Stimulated activated CD8-positive, alpha-beta memory T cell treated with anti-CD3 and anti-CD28 coated beads, Interleukin-4, amount 100 ng/mL, for 4 hours (primary cell): ENCODE measurements at places on chromosomes 1 and 21.
A peak's percentile ranks its signal among the peaks of the same experiment; 100 is the strongest.

- DNase-seq, result no peak
Observed at GRCh38 chr1:201053155-201053860, 29.8 kb upstream of the KIF21B start.

DNA sequence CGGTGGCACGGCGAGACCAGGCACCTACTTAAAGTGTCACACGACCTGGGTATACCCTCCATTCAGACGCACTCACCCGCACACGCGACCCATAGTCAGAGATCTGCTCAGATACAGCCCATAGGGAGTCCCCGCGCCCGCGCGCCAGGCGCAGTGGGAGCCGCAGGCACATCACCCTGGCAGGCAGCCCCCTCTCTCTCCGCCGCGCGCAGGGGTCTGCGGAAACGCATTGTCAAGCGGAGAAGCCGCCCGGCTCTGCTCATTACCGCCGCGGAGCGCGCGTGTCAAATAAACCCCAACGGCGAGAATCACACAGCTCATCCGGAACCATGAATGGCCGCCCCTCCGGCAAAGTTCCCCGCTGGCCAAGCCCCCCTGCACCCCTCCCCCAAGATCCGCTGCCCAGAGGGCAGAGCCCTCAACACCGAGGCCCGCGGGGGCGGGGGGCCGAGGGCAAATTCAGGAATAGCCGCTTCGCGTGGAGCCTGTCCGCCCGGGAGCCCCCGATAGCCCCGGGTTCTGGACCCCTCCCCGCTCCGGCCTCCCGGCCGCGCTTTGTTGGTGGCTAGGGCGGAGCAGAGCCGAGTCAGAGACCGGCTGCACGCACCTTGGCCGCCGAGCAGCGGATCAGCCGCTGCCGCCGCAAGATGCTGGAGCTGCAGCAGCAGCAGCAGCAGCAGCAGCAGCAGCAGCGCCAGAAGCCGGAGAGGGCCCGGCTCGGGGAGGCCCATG is 522 bp downstream of the LRP8 start:
- no peak for DNase-seq

DNA sequence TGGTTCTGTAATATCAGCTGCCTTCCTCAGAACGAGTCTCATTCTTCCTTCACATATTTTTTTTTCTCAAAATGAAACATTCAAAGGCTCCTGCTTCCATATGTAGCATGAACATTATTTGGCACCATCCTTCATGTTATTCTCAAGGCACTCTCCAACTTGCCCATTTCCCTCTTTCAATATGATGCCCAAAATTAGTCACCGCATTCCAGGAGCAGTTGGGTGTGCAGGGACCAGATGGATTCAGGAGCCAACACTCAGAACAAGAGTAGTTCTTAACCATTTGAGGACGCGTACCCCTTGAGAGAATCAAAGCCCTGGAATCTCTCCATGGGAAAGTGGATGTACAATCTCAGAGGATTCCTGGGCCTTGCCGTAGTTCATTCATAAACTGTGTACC is 50.3 kb downstream of the KCNK1 start:
- no peak for DNase-seq

- peak; percentile 15 for DNase-seq
Observed at GRCh38 chr1:161092621-161093028, 3.3 kb upstream of the NECTIN4 start.

DNA sequence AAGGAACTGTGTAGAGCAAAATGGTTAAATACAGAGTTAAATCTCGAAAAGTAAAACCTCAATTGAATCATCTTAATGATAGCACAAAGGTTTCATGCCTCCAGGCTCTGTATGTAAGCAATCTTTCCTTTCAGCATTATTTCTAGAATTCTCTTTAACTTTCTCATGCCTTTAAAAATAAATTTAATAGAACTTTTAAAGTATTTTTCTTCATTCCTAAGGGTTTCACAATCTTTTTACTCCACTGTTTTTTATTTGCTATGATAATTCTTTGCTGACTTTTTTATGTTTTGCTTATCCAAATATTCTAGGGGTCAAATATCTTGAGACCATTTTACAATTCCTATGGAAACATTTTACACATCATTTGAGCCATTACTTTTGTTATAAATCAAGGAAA is 288.0 kb downstream of the BACH1 start:
- DNase-seq, result no peak

DNA sequence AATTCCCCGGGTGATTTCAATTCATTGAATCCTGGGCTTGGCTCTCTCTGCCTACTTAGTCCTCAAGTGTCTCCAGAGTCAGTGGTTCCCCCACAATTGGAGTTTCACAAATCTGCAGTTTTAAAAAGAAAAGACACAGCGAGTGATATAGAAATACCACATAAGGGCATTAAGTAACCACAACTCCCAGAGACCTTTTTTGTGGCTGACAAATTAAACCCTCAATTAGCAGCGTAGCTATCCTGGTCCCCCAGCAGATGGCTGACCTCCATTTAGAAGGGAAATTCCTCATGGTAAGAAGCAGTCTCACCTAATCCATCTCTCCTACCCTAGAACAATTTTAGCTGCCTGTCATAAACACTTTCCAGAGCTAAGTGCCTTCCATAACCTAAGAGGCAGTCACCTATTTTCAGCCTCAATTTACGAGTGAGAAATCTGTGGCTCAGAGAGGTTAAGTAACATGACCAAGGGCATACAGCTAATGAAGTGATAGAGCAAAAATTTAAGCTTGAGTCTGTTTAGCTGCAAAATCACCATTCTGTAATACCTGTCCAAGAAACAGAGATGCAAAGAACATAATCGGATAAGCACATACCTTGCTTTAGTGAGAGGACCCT is 56.0 kb upstream of the NBPF3 start:
- no peak for DNase-seq

GRCh38 chr21:31014891-31015290 is 23.4 kb downstream of the KRTAP19-8 start:
- no peak for DNase-seq

DNA sequence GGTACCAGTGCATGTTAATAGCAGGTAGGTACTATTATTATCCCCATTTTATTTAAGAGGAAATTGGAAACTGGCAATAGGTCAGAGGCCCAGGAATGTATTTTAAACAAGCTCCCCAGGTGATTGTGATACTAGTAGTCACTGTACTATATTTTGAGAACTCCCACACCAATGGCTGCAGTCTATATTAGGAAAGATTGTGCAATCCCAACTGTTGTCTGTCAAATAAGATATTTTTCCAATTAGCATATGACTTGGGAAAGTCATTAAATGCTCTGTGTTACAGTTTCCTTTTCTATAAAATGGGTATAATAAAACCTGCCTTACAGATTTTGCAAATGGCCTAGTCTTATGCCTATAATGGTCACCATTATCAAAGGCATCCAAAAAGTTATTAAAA is 94.2 kb upstream of the DMRTA2 start:
- DNase-seq, result no peak

DNA sequence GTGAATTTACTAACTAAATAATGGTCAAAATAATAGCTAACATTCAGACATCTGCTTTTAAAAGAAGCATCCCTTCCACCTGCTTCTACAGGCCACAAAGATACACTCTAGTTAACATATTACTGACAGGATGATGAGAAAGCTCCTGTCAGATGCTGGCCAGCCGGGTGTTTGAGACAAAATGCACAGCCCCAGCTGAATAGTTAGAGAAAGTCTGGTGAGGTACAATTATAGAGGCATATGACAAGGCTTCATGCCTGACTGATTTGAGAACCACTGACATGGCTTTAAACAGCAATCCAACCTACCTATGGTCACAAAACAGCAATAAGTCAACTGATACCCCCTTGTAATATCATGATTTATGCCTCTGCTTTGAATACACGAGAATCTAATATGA is 137.0 kb downstream of the DENND1B start:
- DNase-seq, result no peak

DNA sequence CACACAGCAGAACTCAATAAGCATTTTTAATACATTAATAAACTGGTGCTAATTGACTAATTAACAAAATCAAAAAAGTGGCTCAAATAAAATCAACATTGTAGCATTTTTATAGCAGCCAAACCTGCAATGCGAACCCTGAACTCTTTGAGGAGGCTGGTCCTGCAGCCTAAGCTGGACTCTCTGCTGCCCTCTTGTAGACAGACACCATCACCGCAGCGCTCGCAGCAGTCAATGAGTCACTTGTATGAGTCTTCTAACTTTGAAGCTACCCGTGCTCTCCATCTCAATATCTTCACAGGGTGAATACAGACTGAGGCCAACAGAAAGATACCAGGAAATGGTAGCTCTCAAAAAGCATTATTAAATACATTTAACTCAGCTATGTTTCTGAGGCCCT is 9.7 kb upstream of the KRTAP7-1 start:
- DNase-seq, result no peak

- DNase-seq, result no peak
Observed at GRCh38 chr1:43002766-43003165, 44.1 kb upstream of the SLC2A1 start.

- no peak for DNase-seq
Observed at GRCh38 chr1:170134521-170134920, 11.2 kb upstream of the NTMT2 start.

DNA sequence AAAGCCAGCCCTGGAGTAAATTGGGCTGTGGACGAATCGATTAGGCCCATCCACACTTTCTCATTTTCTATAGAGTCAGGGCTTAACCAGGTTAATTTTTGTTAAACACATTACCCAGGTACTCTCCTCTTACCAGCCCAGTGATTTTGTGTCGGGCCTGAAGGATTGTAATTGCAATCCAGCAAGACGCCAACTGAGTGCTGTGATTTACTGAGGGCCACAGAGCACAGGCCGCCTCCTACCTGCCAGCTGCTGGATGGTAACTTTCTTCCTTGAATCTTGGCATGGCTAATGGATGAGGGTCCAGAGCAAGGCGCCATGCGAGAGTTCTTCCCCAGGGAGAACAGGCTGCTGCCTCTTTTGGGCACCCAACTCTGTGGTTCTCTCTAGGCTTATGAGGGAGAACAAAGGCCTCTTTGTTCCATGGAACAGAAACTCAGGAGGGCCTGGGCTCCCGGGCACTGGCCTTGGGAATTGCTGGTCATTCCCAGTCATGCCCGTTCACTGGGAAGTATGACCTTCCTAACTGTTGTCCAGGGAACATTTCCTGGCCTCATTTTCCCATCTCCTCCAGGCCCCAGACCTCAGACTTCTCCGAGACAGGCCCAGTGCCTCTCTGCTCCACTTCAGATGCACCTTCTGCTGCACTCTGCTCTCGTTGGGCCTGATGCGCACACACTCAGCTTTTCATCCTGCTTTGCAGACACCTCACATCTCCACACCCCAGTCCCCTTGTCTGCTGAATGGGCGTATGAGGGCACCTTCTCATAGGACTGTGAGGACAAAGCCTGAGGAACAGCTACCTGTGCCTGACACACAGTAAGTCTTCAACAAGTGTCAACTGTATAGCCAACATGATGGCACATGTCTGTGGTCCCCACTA is 57.3 kb downstream of the SYF2 start:
- no peak for DNase-seq

GRCh38 chr1:179205284-179205683 is 24.2 kb downstream of the ABL2 start:
- no peak for DNase-seq

DNA sequence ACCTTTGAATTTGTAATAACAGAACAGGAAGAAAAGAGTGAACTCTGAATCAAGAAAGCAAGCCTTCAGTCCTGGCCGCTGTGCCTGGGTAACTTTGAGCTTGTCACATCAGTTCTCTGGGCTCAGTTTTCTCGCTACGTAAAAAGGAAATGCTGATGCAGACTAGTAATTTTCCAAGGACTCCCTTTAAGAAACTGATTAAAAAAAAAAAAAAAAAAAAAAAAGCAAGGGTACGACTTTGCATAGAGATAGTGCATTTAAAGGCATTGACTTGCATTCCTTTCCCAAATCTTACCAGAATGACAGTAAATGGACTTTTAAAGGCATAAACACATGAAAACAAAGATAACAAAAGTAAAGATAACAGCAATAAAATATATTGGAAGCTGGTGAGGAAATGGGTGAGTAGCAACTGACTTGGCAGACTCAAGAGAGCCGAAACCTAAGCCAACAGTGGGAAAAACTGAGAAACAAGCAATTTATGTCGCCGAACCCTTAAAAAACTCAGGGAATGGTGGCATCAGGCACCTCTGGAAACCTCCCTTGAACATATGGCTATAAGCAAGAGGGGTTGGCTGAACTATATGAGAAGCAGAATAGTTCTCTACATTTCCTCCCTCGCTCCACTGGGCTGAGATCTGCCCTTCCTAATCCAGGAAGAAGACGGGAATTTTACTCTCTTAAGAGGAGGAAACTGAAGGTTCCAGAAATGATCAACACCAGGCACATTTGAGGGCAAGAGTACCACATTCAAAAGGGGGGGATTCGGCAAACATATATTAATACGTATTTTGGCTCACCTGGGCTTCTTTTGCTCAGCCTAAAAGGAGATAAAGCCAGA is 189.2 kb downstream of the CDC7 start:
- DNase-seq, result no peak

- peak; percentile 37 for DNase-seq
Observed at GRCh38 chr1:152458384-152459185, 44.5 kb upstream of the CRNN start.

DNA sequence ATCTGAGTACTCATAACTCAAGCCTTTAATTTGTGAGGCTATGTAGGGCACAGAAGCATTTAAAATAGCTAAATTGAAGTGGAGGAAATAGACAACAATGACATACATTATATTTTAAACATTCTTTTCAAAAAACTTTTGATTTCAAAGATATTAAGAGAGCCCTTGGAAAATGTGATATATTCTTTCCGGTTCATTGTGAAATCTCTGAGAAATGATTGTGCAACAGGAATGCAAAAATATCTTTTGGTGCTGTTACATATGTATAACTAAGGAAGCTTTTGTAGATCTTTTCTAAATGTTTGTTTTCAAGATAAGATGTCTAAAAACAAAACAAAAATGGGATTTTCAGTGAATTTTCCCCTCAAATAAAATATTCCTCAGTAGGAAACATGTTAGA is 185.2 kb downstream of the LEPR start:
- no peak for DNase-seq

GRCh38 chr1:236808564-236809130 is 13.6 kb downstream of the MTR start:
- DNase-seq, result no peak

GRCh38 chr1:29478879-29479278 is 242.6 kb downstream of the PTPRU start:
- DNase-seq, result no peak

DNA sequence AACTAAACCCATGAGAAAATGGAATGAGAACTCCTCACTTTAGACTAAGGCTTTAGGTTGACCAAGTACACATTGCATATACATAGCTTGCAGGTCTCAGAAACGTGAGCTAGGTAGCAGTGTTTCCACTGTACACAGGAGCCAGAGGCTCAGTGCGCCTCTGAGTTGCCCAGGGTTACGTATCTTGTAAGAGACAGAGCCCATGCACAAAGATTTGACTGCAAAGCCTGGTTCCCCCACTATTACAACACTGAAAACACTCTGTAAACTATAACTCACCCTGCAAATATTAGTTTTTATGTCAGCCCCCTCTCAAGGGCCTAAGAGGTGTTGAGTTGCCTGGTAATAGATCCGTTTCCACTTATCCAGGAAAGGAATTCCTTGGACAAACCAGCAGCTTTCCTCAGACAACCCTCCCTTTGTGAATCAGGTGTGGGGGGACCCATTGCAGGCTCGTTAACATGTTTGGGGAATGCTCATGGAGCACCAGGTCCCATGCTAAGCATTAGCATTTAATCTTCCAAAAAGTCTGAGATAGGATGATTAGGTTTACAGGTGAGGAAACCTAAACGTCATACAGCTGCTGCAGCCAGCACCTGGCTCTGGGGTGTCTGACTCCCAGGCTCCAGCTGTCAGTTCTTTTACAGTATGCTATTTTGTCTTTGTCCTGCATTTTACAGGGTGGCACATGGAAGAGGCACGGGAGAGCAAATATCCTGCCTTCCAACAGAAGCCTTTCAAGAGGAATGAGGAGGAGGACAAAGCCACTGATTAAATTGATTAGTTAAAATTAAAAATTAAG is 25.7 kb downstream of the TENT5C start:
- no peak for DNase-seq

- DNase-seq, result no peak
Observed at GRCh38 chr1:179968994-179969919, 14.6 kb downstream of the CEP350 start.
